ENCODE measurements at places on chromosomes 5 and 9. TPM values are rescaled to one million over a fixed set of nuclear protein-coding genes. Genes with fewer than 3 reads are reported as not detected.

The SMIM33 gene
- total RNA-seq, result not detected

DNA sequence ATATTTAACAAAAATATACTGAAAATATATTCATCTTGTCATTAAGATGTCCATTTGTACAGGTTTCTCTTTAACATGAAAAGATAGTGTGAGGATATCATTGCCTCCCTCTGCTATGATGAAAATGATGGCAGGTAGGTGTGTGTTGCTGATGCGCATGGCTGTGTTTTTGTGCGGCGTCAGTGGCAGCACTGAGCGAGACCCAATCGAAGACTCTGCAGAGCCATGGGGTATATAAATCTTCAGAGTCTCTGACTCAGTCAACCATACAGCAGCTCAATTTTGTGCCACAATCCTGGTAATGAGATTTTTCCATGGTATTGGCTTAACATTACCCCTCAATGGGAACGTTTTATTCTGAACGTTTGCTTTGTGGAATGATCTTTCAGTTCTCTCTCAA, 153.5 kb upstream of the IQGAP2 start:
- DNase-seq, result no peak

GRCh38 chr5:171610686-171611085, 174.9 kb upstream of the SMIM23 start:
- no peak for DNase-seq

GRCh38 chr5:22076586-22076985, 776.6 kb downstream of the CDH12 start:
- DNase-seq, result no peak

GRCh38 chr9:108217431-108218349, 638.1 kb downstream of the ACTL7B start:
- DNase-seq, result no peak

Data from foreskin keratinocyte (primary cell).